Calu3 (cell line): ENCODE measurements at places on chromosomes 6 and 20. TPM values are rescaled to one million over a fixed set of nuclear protein-coding genes. Genes with fewer than 3 reads are reported as not detected.

DNA sequence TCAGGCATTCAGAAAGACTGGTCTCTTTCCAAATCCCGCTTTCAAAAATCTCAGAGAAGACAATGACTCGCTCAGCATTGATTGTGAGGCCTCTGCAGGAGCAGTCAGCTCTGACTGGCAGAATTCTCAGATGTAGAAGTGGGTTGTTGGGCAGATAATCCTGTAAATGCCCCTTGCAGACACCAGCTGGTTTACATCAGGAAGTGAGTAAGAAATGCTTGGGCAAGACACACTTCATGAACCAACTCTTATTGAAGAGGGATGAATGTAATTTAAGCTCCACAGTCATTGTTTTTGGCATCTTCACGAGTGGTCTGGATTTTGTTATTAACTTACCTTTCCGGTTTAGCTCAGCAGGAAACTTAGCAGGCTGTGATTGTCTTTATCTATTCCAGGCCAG, 166.6 kb downstream of the PLCB4 start:
- no peak overlapping the region for H3K27ac ChIP-seq
- no peak for DNase-seq
- peaks cover 4% of the 10 kb centered on the region for H3K4me1 ChIP-seq
- no peaks in the 10 kb centered on the region for H3K27me3 ChIP-seq

- no peaks in the 10 kb centered on the region for H3K27me3 ChIP-seq
- H3K27ac ChIP-seq: no peak overlapping the region
- H3K36me3 ChIP-seq: no peaks in the 10 kb centered on the region
- H3K4me1 ChIP-seq: no peaks in the 10 kb centered on the region
- DNase-seq: no peak
Observed at GRCh38 chr6:89547281-89547680, 91.3 kb downstream of the LYRM2 start.

DNA sequence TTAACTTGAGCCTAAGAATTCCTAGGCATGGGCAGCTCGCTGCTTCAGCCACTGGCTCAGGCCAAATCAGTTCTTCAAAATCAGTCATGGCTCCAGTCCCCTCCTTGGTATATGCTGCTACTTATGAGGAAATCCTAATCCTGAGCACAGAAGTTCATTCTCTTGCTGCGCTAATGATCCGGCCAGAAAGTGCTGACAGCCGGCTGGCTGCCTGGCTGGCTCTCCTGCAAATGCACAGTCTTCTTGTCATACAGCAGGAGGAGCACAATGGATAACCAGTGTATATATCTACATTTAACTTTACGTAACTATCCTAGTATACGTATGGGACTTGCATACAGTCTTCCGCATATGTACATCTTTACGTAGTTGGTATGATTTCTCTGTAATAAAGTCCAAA, 500.8 kb downstream of the PRKN start:
- no peak for DNase-seq
- H3K27ac ChIP-seq: no peak overlapping the region
- no peaks in the 10 kb centered on the region for H3K36me3 ChIP-seq
- H3K4me3 ChIP-seq: no peak overlapping the region

DNA sequence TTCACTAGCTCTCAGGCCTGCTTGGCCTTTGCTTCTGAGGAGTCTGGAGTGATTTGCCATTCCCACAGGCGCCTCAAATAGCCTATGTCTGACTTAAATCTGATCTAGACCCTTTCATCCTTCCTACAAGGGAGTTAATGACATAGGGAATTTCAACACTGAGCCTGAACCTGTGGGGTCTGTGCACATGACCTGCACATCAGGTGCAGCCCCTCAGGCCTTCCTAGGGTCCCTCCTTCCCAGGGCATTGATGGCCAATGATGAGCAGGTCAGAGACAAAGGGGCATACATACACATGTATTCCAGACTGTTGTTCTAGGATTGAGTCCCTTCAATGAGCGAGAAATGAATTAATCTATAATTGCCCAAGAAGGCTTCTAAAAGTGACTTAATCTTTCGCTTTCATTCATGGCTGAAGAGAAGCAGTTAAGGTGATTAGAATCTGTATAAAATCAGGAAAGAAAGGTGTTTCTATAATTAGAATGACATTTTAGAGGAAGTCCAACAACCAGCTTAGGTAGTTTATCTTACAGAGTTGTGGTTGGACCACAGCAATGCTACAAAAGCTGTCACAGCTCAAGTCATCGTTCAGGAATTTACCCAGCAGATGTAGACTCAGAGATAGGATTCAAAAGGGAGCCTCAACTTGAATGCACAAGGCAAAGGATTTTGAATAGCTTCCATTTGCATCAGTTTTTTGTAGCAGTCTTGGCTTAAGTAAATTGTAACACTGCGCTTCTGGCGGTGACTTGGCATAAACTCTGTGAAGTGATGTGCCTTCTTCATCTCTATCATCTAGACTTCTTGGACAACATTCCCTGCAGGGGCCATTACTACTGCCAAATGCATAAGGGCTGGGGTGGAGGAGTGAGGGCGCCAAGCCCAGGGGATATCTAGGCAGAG, 27.0 kb upstream of the TBC1D7 start:
- H3K4me1 ChIP-seq: peaks cover 31% of the 10 kb centered on the region
- no peaks in the 10 kb centered on the region for H3K27me3 ChIP-seq
- H3K36me3 ChIP-seq: no peaks in the 10 kb centered on the region
- no peak overlapping the region for H3K4me3 ChIP-seq
- DNase-seq: peak; percentile 42

- peak overlapping the region; percentile 60 for H3K27ac ChIP-seq
- peaks cover 26% of the 10 kb centered on the region for H3K36me3 ChIP-seq
- H3K4me1 ChIP-seq: peaks cover 55% of the 10 kb centered on the region
- DNase-seq: no peak
- H3K27me3 ChIP-seq: no peaks in the 10 kb centered on the region
Observed at GRCh38 chr6:30761791-30762429, 17.6 kb upstream of the IER3 start.

GRCh38 chr20:31908424-31908823, 38.0 kb downstream of the TTLL9 start:
- H3K4me1 ChIP-seq: no peaks in the 10 kb centered on the region
- no peak overlapping the region for H3K27ac ChIP-seq
- no peak overlapping the region for H3K4me3 ChIP-seq
- peak; percentile 22 for DNase-seq
- no peaks in the 10 kb centered on the region for H3K36me3 ChIP-seq

DNA sequence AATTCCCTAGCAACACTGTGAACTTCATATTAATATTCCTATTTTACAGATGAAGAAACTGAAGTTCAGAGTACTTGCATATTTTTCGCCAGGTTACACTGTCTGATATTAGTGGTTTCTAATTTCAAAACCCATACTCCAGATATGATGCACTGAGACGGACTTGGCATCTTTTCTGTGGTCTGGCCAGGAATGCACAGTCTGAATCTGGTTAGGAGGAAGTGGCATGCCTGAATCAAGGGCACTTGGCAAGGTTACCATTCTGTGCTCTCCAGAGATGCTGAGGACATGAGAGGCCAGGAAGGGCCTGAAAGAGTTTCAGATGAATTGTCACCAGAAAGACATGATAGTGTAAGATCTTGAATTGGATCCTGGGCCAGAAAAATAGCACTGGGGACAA, 150.1 kb downstream of the HAO1 start:
- H3K27ac ChIP-seq: no peak overlapping the region
- no peaks in the 10 kb centered on the region for H3K4me1 ChIP-seq
- no peak overlapping the region for H3K4me3 ChIP-seq

DNA sequence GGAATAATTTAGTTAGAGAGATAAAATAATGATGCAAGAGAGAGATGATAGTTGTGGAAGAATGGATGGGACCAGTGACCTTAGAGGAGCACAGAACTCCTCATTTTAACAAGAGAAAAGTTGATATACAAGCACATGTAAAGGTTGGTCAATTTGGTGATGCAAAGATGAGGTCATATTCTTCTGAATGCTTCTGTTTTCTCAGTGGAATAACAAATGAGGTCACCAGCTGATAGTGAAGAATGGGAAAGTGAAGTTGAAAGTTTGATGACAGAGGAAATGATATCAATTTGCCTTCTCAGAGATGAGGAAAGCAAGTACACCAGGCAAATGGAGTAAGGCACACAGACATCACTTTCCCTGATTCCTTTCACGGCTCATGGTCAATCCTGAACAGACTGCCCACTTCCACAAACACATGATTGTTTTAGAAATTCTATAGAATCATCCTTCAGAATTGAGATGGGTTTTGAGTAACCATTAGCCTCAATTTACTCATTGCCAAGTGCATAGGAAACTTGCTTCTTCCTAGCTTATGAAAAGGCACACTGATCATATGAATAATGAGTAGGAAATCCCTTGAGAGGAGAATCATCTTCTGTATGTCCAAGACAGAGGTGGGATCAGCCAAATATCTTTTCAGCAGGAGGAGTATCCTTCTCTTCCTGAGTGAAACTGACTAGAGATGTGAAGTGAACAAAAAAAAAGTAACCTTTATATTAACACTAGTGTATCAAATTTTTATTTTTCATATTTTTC, 82.4 kb upstream of the TCF21 start:
- no peak overlapping the region for H3K27ac ChIP-seq
- DNase-seq: no peak
- no peaks in the 10 kb centered on the region for H3K27me3 ChIP-seq
- H3K4me3 ChIP-seq: no peak overlapping the region
- no peaks in the 10 kb centered on the region for H3K36me3 ChIP-seq
- no peaks in the 10 kb centered on the region for H3K4me1 ChIP-seq

GRCh38 chr20:44209686-44210405, 725 bp downstream of the OSER1 start:
- peaks cover 48% of the 10 kb centered on the region for H3K36me3 ChIP-seq
- H3K4me1 ChIP-seq: peaks cover 36% of the 10 kb centered on the region
- H3K27me3 ChIP-seq: no peaks in the 10 kb centered on the region
- DNase-seq: no peak

- no peaks in the 10 kb centered on the region for H3K27me3 ChIP-seq
- DNase-seq: no peak
- no peak overlapping the region for H3K4me3 ChIP-seq
Observed at GRCh38 chr6:125251516-125252220, 50.1 kb downstream of the HDDC2 start.

DNA sequence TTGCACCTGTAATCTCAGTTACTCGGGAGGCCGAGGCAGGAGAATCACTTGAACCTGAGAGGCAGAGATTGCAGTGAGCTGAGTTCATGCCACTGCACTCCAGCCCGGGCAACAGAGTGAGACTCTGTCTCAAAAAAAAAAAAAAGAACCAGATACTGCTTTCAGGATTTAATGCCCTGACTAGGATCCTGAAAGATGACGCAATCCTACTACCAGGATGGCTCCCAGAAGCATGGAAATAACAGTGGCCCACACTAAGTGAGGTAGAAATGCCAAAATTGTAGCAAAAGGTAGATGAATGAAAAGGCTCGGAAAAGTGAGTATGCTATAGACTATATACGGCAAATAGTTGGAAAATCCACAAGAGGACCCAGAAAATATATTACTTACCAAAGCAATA, 23.8 kb upstream of the KHDC1 start:
- no peak overlapping the region for H3K4me3 ChIP-seq

DNA sequence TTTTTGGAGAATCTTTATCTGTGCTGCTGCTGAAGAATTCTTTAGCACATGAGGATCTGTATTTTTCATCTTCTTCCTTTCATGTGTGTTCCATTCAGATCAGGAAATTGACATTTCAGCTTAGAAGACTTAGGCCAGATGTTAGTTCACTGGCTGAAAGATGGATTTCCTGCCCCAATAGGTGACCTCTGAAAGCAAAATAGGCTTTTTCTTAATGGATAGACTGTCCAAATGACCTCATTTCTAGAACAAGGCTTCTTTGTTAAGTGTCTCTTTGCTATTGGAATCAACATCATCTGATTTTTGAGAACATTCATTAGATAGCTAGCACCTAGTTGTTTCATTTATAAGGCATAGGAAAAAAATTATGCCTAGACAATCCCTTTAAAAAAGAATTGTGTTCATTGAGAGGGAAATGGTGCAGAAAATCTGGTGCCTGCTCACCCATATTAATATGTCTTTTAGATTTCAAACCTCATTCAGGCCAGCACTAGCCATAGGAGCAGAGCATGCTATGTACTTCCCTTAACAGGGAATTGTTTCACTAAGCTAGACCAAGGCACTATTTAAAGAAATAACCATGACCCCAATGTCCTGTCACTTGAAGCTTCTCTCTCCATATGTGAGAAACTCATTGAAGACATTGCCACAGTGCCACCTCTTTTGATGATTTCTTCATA, 13.6 kb upstream of the SASH1 start:
- H3K27ac ChIP-seq: no peak overlapping the region
- no peaks in the 10 kb centered on the region for H3K36me3 ChIP-seq
- peaks cover 8% of the 10 kb centered on the region for H3K4me1 ChIP-seq
- H3K27me3 ChIP-seq: no peaks in the 10 kb centered on the region

- no peak for DNase-seq
- H3K27ac ChIP-seq: peak overlapping the region; percentile 36
- H3K4me1 ChIP-seq: peaks cover 16% of the 10 kb centered on the region
Observed at GRCh38 chr20:5970381-5970780, 19.9 kb downstream of the MCM8 start.

GRCh38 chr6:150150821-150151646, 8.2 kb downstream of the PPP1R14C start:
- no peak overlapping the region for H3K27ac ChIP-seq
- no peaks in the 10 kb centered on the region for H3K36me3 ChIP-seq
- no peak for DNase-seq
- H3K27me3 ChIP-seq: peaks cover 18% of the 10 kb centered on the region
- H3K4me3 ChIP-seq: no peak overlapping the region

- H3K4me1 ChIP-seq: peaks cover 5% of the 10 kb centered on the region
- no peak overlapping the region for H3K4me3 ChIP-seq
- no peak overlapping the region for H3K27ac ChIP-seq
- H3K36me3 ChIP-seq: peaks cover 5% of the 10 kb centered on the region
Observed at GRCh38 chr20:25005220-25005619, 12.7 kb upstream of the APMAP start.

DNA sequence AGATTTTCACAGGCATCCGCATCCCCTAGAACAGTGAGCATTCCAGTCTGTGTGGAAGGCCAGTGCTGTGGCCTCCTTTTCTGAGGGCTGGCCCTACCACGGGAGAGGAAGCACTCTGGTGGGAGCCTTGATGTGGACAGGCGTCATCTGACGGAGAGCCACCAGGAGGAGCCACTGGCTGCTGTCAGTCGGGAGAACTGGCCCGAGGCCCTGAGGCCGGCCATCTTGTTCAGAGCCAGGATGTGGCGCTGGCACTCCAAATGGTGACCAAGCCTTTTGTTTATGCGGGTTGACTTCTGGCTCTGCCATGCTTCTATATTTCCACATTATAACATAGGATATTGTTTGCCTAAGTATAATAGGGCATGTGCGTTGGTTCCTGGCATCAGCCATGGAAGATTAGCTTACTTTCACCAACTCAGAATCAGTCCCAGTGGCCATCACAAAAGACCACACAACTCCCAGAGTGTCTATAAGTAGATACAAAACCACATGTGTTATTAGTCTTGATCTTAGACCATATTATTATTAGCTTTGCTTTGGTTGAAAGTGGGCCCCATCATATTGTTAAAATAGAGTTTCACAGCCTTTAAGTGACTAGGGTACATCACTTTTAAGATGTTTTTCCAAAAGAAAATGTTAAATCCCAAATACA, 273.9 kb upstream of the TAB2 start:
- DNase-seq: no peak
- H3K36me3 ChIP-seq: no peaks in the 10 kb centered on the region
- no peak overlapping the region for H3K4me3 ChIP-seq
- H3K27ac ChIP-seq: no peak overlapping the region
- H3K27me3 ChIP-seq: no peaks in the 10 kb centered on the region

- H3K4me3 ChIP-seq: no peak overlapping the region
- peaks cover 23% of the 10 kb centered on the region for H3K36me3 ChIP-seq
- DNase-seq: no peak
- no peaks in the 10 kb centered on the region for H3K27me3 ChIP-seq
Observed at GRCh38 chr6:27135087-27135657, 112.3 kb upstream of the PRSS16 start.

JPH2 gene
- 0.50 and 0.59 TPM in 2 replicates for total RNA-seq

SIGLEC1 gene
- not detected in 2 replicates for total RNA-seq

BCAS1 gene
- 11.1 and 16.9 TPM in 2 replicates for total RNA-seq

ZSCAN23 gene
- 1.8 and 3.7 TPM in 2 replicates for total RNA-seq

MMP24 gene
- total RNA-seq: 5.8 and 8.2 TPM in 2 replicates

WFDC10B gene
- not detected in 2 replicates for total RNA-seq

KHDC1L gene
- total RNA-seq: not detected in 2 replicates
